Prostate gland (tissue), 2 donors: ENCODE measurements at places on chromosomes 6 and 20.

- peak; percentile 31 for DNase-seq
Measured at GRCh38 chr6:6851059-6851948, 256.5 kb upstream of the RREB1 start.

GRCh38 chr6:144252259-144252658, 32.9 kb upstream of the UTRN start:
- DNase-seq: no peak

DNA sequence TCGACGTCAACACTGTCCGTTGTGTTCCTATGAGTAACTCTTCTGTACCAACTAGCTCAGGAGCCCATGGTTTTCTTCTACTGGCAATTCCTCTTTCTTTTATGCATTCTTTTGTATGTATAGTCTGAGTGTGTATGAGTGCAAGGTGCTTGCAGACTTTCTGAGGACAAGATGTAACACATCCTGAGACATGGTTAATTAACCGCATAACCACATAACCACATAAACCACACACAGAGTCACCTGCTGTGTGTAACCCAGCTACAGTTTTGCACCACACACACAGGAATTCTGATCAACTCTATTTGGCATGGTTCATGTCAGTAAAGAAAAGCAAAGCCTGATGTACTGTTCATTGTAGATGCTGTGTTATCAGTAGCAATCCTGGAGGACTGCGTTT, 98.6 kb downstream of the DACT2 start:
- no peak for DNase-seq

- no peak for DNase-seq
Measured at GRCh38 chr20:24194143-24194542, 205.6 kb upstream of the GGTLC1 start.

- DNase-seq: no peak
Measured at GRCh38 chr6:142822842-142823241, 122.1 kb downstream of the HIVEP2 start.
